NCI-H69 (cell line): ENCODE measurements at places on chromosomes 6 and 20.

GRCh38 chr6:158593670-158594069, 33.8 kb downstream of the TMEM181 start:
- no peak for DNase-seq

GRCh38 chr6:16067568-16067967, 61.3 kb upstream of the MYLIP start:
- DNase-seq: no peak

DNA sequence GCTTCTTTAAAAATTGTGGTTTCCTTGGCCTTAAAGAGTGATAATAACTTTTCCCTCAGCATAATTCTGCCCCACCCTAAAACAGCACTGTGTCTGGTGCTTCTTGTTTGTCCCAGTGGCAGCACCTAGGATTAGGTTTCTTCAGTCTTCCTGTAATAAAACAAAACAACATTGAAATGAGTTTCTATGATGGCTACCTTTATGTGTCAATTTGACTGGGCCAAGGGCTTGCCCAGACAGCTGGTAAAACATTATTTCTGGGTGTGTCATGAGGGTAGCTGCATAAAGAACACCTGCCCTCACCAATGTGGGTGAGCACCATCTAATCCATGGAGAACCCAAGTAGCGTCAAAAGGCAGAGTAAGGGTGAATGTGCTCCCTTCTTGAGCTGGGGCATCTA, 117.8 kb downstream of the QRSL1 start:
- peak; percentile 86 for DNase-seq

GRCh38 chr6:64948261-64948660, 758.8 kb downstream of the EYS start:
- no peak for DNase-seq

DNA sequence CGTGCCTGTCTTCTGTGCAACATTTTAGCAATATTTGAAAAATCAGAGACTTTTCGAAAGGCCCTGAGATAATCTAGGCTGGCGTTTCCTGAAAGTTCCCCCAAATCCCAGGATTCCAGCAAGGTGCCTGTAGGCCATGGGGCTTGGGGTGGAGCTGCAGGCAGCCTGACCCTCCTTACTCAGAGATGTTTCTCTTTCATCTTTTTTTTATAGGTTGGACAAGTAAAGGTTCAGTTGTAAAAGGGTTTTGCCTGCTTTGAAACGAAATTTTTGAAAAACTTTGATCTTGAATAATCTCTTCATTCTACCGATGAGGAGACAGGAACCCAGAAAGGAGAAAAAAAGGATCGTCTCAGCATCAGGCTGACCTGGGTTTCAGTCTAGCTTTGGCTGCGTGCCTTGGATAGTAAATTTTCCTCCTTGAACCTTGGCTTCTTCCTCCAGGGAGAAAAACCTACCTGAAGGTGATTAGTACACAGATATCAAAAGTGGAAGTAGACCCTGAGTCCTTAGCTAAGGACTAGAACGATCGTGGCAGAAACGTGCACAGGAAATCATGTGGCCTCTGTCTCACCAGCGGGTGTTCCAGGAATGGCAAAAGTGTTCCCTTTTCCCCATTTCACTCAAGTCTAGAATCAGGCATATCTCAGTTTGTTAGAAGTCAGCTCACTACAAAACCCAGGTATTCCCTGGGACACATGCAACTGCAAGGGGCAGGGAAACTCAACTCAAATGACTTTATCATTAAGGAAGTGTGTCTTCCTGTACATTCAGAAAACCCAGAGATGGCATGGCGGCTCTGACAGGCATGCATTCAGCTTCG, 128.2 kb upstream of the PTPN1 start:
- DNase-seq: no peak

DNA sequence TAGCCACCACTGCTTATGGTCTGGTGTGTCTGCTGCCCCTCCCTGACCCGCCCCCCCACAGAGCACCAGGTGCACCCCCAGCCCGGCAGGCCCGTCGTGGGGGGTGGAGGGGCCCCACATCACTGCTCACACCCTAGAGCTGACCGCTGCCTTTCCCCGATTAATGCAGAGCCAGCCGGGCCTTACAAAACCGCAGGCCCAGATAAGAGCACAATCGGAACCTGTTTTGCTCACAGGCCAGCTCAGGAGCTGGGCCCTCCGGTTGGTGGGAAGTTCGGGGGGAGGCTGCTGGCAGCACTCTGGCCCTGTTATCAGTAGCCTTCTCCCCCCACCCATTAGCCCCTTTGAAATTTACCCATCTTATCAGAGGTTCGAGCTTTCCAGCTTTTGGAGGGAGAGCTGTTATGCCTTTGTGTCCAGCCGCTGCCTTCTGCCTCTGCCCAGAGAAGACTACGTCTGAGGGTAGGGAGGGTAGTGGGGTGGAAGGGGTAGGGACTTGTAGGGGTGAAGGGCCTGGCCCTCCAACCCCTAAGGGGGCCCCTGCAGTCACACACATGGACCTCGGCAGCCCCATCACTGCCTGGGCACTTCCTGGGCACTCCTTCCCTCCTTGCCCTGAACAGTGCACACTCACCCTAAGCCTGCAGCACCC, 6.9 kb upstream of the SPDEF start:
- DNase-seq: no peak

- peak; percentile 93 for DNase-seq
Measured at GRCh38 chr20:34322267-34323105, 19.3 kb upstream of the AHCY start.

- DNase-seq: peak; percentile 74
Measured at GRCh38 chr20:51536116-51537069, 6.1 kb downstream of the NFATC2 start.

DNA sequence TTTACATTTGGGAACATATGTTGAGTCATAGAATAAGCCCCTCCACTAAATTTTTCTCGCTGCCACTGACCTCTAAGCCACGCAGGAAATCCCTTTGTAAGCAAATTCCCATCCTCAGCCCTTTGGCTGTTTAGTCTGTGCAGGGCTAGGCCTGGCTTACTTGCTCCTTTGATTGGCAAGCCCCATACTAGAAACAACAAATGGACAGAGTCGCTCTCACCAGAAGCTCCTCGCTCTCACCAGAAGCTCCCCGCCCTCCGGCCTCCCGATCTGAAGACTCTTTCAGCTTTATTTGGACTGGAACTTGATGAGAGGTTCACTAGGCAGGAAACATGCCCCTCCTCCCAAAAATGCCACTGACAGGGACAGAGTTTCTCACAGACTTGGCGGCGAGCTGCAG, 149.2 kb upstream of the EXOC2 start:
- DNase-seq: no peak

DNA sequence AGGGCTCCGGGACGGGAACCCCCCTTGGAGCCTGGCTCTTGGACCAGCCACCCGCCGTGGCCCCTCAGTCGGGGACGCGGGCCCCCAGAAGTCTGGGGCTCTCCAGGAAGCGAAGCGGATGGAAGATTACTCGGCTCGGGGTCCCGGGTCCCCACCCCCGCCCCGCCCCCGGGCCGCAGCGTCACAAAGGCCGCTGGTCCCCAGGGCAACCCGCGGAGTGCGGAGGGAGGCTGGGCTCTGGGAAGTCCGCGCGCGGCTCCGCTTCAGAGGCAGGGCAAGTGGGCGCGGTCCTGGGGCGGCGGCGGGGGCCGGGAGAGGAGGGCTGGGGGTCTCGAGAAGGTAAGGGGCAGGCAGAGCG, at the start of gene FNDC11:
Gene FNDC11 (plus strand): TSS at position 227 of the 358 bp plus-strand sequence. CDS start 1,505 bp downstream, outside the sequence.
- DNase-seq: peak; percentile 62

GRCh38 chr6:104325341-104326172, 534.2 kb downstream of the HACE1 start:
- DNase-seq: peak; percentile 61

GRCh38 chr6:125868678-125869395, 78.1 kb downstream of the NCOA7 start:
- peak; percentile 36 for DNase-seq

DNA sequence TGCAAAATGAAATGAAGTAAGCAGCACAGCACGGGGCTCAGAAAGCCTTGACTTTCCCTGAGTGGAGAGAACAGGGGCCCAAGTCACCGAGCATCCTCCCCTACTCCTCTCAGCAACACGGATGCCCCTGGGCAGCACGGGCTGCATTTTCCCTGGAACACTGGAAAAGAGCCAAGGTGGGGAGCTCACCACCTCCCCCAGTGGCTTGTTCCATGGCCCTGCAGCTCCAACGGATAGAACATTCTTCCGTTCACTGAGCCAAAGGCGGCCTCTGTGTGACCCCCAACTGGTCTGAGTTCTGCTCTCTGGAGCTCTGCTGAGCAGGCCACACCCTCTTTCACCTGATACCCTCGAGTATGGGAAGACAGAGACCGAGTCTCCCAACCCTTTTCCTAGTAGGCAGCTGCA, 20.8 kb upstream of the EMILIN3 start:
- DNase-seq: peak; percentile 36

DNA sequence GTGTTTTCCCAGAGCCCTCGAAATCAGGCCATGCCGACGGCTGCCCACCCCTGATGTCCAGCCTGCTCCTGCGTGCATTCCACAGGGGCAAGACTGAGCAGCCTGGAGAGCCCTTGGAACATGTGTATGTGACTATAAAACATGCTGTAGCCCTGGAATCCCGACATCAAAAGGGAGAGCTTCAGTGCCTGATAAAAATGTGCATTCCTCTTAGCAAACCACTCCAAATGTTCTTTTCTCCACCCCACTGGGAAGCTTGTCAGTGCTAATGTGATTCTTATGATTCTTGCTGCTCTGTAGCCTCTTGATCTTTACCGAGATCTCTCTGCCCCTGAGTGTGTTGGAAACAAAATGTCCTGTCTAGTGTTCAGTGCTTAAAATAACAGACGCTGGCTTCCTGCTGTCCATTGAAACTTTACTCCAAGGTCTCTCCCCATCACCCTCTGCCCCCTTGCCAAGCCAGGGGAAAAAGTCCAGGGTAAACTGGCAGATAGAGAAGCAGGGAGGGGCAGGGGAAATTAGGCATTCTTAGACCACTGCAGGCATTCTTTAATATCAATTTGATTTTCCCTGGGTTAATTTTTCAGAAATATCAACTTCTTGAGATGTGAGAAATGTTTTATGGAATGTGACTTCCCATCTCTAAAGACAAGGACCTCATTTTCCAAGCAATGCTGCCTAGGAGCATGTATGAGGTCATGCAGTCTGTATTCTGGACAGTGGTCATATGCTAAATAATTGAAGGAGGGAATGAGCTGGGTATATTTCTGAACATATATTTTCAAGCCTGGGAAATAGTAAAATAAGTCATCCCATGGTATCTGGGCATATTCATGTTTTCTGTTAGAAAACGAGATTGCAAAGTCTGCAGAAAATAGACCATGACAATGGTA, 73.8 kb upstream of the ISM1 start:
- DNase-seq: no peak

- DNase-seq: no peak
Measured at GRCh38 chr6:15473741-15474161, 189.1 kb downstream of the DTNBP1 start.

DNA sequence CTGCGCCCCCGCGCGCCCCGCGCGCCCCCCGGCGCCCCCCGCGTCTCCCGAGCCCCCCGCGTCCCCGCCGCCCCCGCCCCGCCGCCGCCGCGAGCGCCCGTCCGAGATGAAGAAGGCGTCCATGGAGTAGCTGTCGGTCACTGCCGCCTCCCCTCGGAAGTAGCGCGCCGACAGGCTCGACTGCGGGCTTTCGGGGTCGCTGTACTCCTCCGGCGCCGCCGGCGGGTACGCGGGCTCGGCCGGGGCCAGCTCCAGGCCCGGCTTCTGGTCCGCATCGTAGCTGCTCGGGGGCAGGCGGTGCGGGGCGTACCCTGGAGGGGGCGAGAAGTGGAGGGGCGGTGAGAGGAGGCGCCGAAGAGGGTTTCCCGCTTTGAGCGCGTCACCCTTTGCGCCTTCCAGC, 11.2 kb upstream of the SRXN1 start:
- no peak for DNase-seq

GRCh38 chr6:140138311-140139010, 764.0 kb upstream of the CITED2 start:
- DNase-seq: peak; percentile 83

GRCh38 chr6:18099511-18099910, 23.0 kb downstream of the NHLRC1 start:
- no peak for DNase-seq

- DNase-seq: peak; percentile 91
Measured at GRCh38 chr6:89977808-89978748, 83.8 kb downstream of the GJA10 start.

GRCh38 chr6:99661870-99662269, 55.2 kb downstream of the PRDM13 start:
- DNase-seq: no peak
